Spinal cord (tissue), 10 donors: ENCODE measurements at places on chromosomes 7 and 10. TPM values are rescaled to one million over a fixed set of nuclear protein-coding genes. Genes with fewer than 3 reads are reported as not detected.

Gene TMEM130
- total RNA-seq, result 14.1 TPM

Gene GDF2
- not detected for total RNA-seq

Gene AKR1C3
- 6.1 TPM for total RNA-seq

Gene SPRN
- total RNA-seq, result 4.8 TPM

Gene MYL10
- total RNA-seq, result not detected

Gene MEOX2
- total RNA-seq, result 21.3 TPM

Gene HERPUD2
- total RNA-seq, result 21.7 TPM

Gene CXCL12
- total RNA-seq, result 103 TPM

Gene PRKAR2B
- total RNA-seq, result 69.3 TPM

Gene PDE6C
- total RNA-seq, result not detected

Gene SLC39A12
- 46.9 TPM for total RNA-seq

Gene HABP2
- 0.50 TPM for total RNA-seq

Gene KRIT1
- total RNA-seq, result 57.9 TPM

Gene REPIN1
- 55.6 TPM for total RNA-seq

Gene SPACDR
- total RNA-seq, result 2.1 TPM
